ENCODE measurements at places on chromosomes 5 and 9.
A peak's percentile ranks its signal among the peaks of the same experiment; 100 is the strongest.

DNA sequence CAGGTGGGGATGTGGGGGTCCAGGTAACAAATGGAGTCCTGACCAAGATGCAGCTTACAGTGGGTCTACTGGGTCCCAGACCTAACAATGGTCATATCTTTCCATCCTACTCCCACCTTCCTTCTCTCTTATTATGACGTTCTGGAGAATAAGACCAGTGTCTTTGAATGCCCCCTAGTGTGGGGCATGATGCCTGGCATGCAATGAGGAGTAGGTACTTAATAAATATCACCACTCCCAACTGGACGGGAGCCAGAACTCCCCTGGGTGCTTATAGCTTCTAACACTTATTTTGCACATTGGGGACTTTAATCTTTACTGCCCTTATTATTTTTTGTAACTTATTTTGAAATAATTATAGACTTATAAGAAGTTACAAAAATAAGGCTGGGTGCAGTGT, 98.2 kb downstream of the NDFIP1 start:
- no peak for DNase-seq

GRCh38 chr5:172909931-172910502, 49.2 kb upstream of the RPL26L1 start:
- DNase-seq: no peak

GRCh38 chr5:141951332-141951781, 6.6 kb downstream of the PCDH12 start:
- no peak for DNase-seq

- DNase-seq: no peak
Measured at GRCh38 chr9:27572061-27572460, 1.2 kb downstream of the C9orf72 start.

- DNase-seq: no peak
Measured at GRCh38 chr5:9428272-9428671, 117.6 kb downstream of the SEMA5A start.

DNA sequence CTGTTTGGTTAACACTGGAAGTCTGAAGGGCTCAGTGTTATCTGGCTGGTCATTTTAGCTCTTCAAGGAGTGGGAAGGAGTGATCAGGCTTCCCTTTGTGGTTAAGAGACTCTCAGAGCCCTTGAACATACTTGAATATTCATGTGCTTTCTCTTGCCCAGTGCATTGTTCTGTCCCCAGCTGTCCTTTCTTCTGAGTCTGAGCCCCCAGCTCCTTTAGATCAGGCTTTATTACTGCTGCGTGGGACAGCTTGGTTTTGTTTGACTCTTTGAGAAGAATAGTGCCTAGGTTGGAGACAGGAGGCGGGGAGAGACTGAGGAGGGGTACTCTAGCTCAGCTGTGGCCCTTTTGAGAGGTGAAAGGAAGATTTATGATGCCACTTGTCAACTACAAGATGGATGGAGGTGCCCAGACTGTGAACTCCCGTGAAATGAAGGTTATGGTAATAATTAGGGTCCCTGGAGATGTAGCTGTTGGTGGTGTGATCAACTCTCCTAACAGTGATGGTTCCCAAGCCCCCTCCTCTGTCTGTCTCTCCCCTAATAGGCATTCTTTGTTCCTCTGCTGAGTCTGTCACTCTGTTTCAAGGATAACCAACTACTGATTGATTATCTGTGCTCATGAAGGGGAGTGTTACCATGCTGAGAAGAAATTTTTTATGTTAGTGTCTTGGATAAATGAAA, 83.1 kb upstream of the GLRA1 start:
- no peak for DNase-seq

GRCh38 chr5:59661954-59662615, 231.4 kb downstream of the PDE4D start:
- DNase-seq: no peak

DNA sequence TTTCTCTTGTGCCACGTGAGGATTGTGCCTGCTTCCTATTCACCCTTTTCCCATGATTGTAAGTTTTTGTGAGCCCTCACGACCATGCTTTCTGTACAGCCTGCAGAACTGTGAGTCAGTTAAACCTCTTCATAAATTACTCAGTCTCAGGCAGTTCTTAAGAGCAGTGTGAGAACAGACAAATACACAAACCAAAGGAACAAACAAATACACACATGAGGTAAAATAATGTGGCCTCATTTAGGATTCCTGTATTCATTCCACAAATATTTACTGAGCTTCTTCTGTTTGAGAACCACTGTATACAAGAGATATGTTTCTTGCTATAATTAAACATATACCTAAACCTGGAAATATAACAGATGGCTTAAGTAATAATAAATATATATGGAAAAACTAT, 760.3 kb downstream of the CDH9 start:
- no peak for DNase-seq

- DNase-seq: no peak
Measured at GRCh38 chr9:134214766-134215419, 50.5 kb upstream of the RNU6ATAC start.

- DNase-seq: no peak
Measured at GRCh38 chr5:109830955-109831502, 141.3 kb downstream of the MAN2A1 start.

DNA sequence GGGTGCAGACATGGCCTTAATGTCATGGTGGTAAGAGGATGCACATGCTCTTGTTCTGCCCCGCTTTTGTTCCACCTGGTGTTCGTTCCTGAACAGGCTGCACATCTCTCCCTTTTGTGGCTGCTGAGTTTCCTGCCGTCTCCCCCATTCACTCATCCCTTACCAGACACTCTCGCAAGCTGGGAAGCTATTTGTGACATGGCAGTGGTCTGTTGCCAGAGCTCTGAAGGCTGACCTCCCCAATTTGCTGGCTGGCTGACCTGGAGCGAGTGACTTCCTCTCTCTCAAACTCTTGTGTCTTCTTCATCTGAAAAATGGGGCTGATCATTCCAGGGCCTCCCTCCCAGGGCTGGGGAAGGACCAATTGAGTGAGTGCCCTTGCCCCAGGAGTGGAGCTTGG, 35.9 kb downstream of the HRH2 start:
- DNase-seq: no peak

DNA sequence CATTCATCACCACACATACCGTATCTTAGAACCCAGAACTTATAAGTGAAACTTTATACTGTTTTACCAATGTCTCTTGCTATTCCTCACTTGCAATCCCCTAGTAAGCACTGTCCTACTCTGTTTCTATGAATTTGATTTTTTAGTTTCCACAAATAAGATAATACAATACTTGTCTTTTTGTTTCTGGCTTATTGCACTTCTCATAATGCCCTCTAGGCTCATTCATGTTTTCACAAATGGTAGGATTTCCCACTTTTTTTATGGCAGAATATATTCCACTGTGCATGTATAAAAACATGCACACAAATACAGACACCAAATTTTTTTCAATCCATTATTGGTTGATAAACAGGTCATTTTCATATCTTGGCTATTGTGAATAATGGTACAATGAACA, 1742.3 kb upstream of the NUDT12 start:
- DNase-seq: no peak

- DNase-seq: no peak
Measured at GRCh38 chr5:126053630-126054029, 369.6 kb upstream of the GRAMD2B start.

DNA sequence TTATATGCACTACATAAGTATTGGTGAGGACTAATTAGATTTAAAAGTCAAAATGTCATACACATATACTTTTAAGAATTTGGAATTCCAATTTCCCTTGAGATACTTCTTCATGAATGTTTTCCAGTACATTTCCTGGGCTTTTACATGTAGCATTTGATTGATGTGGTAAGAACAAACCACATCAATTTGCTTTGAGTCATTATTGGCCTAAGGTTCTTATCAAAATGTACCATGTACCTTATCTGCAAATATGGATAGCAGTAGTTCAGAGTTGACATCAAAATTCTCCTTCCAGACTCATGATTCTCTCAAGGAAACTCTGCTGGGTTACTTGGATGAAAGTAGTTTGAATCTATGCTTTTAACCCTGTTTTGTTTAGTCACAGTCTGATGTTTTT, 2.5 kb downstream of the CAST start:
- DNase-seq: peak; percentile 50

- DNase-seq: no peak
Measured at GRCh38 chr5:34416501-34417008, 239.6 kb upstream of the RAI14 start.

DNA sequence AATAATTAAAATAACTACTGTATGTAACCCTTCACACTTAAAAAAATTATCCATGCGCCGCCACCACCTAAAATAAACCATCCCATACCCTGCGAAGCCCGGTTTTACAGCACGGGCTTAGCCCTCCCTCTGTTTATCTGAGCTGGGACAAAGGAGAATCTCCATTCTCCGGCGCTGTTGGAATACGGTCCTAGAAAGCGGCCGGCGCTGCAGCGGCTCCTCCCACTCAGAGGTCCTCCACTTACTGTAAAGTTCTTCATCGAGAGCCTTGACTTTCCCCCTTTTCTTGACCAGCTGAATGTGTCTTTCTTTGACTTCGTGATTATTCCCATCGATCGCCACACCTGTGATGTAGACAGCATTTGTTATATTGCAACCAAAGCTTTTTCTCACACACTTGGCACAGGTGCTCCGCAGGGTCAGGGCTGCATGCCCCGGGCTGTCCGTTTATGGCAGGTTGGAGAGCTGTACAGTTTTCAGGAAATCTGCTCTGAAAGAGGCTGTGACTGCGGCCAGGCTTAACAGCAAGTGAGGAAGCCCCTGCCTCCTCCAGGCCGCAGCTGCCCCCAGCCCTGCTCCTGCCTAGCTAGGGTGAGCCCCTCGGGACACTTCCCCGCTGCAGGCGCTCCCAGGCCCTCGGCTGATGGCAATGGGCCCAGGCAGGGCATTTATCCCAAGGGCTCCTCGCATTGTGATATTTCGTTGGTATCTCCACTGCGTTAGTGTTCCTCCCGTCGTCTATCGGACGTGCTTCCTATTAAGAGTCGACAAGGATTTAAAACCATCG, 16.7 kb downstream of the GFPT2 start:
- DNase-seq: no peak

- DNase-seq: peak; percentile 9
Measured at GRCh38 chr5:113071401-113071800, 94.8 kb downstream of the DCP2 start.

GRCh38 chr9:6218099-6218502, 2.5 kb downstream of the IL33 start:
- no peak for DNase-seq

DNA sequence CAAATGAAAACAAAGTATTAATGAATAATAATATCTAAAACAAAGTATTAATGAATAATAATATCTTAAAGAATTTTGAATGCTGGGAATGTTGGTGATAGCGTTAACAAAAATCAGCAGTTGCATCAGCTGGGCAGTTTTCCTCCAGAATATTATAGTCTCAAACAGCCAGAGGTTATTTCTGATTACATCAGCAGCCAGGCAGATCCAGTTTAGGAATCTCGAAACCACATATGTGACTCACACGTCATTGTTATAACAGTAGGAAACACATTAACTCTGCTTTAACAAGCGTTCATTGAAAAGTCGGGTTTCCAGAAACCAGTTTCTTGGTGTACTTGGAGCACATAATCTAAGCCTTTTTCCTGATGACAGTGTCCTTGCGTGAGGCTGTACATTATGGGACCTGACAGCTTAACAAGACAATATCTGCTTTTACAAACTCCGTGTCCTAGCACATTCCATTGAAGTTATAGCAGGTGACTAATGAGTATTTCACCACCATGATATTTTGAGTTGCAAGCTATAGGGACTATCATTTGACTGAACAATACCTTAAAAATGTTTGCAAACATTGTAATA, 559.5 kb upstream of the KLF4 start:
- DNase-seq: no peak

DNA sequence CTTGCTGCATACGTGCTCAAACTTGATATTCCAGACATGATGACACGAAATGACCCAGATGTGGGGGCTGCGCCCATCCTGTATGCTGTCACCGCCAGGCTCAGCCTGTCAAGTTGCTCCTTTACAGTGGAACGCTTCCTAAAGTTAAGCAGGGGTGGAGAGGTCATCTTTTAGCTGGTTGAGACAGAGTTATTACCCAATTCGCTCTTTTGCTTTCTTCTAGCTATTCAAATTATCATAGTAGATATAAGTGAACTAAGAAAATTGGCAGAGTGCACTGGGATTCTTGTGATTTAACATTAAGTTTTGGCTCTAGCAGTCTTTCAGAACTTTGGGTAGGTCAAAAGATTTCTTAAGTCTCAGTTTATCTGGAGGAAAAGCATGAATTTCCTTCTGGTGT, 69.8 kb upstream of the BASP1 start:
- no peak for DNase-seq

GRCh38 chr5:151474799-151475198, 27.4 kb downstream of the SLC36A1 start:
- no peak for DNase-seq

DNA sequence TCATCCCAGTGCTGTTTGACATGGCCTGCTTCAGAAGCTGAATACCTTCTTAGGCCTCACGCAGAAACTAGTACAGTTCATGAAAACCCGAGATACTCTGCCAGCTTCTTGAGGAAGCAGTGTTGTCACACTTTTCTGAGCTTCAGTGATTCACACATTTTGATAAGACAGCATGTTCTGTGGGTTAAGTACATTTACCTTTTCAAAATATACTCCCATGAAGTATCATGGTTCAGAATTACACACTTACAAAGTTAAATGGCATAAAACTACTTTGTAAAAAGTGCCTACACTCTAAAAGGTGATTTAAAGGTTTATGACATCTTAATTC, 56.9 kb downstream of the VCAN start:
- DNase-seq: no peak

DNA sequence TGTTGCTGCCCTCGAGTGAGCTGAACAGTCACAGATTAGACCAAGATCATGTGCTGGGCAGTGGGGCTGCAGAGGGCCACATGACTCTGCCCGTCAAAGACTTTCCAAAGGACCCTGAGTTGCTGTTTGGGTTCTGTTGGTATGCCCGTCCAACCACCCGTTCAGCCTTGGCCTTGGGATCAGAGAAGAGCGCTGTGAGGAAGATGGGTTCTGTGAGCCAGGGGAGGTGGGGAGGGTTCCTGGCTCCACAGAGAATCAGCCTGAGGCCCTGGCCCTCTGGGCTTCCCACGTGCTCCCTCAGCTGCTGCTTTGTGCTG, 72.6 kb downstream of the RGS3 start:
- DNase-seq: no peak

- DNase-seq: no peak
Measured at GRCh38 chr5:115859378-115859777, 17.6 kb downstream of the AP3S1 start.

GRCh38 chr5:62268792-62269191, 37.2 kb upstream of the KIF2A start:
- no peak for DNase-seq

GRCh38 chr5:421901-422300, 21.1 kb upstream of the EXOC3 start:
- no peak for DNase-seq

Data from erythroblast (primary cell).